ENCODE measurements at places on chromosomes 1 and 21.
A peak's percentile ranks its signal among the peaks of the same experiment; 100 is the strongest.

- no peak for DNase-seq
These were observed 82.2 kb upstream of the NFASC start for GRCh38 chr1:204788470-204788869.

GRCh38 chr1:55150880-55151588, 64.1 kb downstream of the USP24 start:
- DNase-seq, result no peak

DNA sequence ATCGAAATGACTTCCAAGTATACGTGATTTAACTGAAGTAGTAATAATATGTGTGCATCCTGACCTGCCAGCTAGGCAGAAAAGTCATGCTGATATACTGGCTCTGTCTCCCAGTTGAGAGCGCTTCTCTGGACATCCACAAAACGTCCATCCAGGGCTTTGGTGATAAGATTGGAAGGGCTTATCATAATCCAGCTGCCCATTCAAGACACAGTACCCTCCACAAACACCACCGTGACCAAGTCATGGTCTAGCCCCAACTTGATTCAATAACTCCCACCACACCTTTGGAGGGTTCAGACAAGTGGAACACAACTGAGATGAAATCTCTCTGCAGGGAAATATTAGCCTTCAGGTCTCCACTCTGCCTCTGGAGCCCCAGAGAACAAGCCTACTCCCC, 76.2 kb downstream of the CD46 start:
- no peak for DNase-seq

- no peak for DNase-seq
These were observed 23.9 kb downstream of the GPR161 start for GRCh38 chr1:168112673-168113305.

DNA sequence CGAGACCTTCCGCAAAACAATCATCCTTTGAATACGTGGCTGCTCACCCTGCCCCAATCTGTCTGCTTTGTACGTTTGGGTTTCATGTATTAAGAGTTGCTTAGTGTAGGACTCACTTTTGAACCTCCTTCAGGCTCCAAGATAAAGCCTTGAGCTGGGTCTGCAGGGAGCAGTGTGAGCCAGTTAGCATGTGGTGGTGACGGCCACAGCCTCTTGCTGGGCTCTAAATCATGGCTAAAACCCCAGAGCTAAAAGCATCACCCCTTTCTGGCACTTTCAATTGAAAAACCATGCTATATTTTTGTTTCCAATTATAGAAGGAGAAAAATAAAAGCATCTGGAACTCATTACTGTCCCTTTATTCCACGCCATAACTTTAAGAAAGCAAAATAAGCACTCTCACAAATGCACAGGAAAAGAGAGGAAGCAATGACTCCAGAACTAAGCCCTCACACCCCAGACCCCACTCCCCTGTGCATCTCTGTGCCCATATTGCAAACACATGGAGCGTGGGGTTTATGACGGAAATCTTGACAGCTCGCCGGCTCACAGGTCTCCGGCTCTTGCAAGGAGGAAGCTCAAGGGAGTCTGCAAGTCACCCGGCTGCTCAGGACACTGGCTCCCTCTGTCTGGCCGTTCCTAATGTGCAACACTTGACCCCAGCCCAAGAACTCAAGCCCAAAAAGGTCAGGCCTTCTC, 135.5 kb downstream of the MIS18A start:
- DNase-seq, result no peak

DNA sequence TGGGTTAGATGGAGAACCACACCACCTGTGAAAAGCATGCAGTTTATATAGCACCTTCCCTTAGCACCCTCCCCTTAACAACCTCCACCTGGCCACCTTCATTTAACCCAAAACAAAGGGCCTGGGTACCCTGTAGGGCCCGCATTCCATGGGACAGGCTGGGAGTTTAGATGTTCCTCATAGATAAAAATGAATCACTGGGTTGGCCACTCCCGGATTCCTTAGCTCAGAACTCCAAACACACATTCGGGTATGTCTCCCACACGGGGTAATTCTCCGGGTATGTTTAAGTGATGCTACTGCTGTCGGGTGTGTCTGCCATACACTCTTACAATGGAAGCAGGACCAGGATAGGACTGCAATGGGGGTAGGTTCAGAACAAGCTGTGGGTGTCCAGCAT, 43.9 kb upstream of the FOXO6 start:
- DNase-seq, result no peak

GRCh38 chr1:173648880-173649605, 13.9 kb downstream of the TEX50 start:
- no peak for DNase-seq

GRCh38 chr1:236865818-236866155, 70.7 kb downstream of the MTR start:
- no peak for DNase-seq

GRCh38 chr1:52305417-52306226, 60.4 kb downstream of the CC2D1B start:
- DNase-seq, result no peak

DNA sequence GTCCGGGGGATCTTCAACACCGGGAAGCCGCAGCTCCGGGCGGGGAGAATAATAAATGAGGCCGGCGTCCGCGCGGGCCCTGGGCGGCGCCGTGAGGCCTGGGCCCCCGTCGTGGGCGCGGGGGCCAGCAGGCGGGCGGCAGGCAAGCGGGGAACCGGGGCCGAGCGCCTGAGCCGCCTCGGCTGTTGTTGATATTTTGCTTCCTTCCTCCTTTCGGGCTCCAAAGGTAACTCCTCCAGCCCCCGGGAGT, at the start of gene MEF2D:
Gene MEF2D (minus strand): TSS at position 233 of the 250 bp plus-strand sequence. CDS start 17,483 bp downstream, outside the sequence.
- no peak for DNase-seq

- DNase-seq, result no peak
These were observed 6.1 kb downstream of the C1orf21 start for GRCh38 chr1:184392779-184393522.

- DNase-seq, result no peak
These were observed 600.8 kb upstream of the CXADR start for GRCh38 chr21:16912075-16912474.

DNA sequence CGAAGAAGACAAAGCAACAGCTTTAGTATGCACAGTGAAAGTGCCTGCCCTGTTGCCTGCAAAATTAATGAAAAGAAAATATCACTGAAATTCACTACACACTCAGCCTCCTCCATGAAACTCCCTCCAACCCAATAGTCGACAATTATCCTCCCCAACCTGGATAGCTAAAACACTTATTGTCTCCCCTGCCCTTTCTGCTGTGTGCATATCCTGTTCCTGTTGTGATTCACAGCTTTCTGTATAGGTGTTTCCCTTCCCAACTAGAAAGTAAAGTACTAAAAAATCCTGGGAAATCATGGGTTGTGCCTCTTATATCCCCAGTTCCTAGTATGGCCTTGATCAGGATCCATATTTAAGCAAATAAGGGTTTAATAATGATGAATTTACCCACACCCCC, 412.1 kb downstream of the LTN1 start:
- DNase-seq, result no peak

DNA sequence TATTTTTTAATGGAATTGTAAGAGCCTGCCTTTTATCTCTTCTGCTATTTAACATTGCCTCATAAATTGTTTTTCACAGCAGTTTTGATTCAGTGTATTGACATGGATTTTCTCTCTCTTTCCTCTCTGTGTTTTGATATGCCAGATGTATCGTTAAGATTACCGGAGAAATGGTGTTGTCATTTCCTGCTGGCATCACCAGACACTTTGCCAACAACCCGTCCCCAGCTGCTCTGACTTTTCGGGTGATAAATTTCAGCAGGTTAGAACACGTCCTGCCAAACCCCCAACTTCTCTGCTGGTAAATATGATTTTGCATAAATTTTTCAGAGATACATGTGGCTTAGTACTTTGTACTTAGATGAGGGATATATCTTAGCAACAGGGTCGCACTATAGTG, 23.1 kb upstream of the DYNLT5 start:
- DNase-seq, result no peak

DNA sequence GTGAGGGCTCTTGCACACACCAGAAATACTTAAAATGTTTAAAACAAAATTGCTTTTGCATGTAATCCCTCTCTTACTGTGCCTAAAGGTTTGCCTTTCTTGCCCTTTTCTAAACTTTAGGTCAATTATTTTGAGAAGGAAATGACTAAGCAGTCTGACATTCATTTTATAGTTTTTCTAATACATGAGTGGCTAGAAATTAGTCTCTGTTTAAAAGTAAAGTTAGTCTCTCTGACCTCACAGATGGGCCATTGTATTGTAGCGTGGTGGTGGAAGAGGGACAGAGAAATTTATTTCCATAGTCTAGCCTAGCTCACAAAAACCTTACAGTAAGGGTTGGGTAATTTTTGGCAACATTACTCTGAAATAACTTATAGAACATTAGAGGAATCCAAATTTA, 3.6 kb upstream of the COL11A1 start:
- DNase-seq, result no peak

DNA sequence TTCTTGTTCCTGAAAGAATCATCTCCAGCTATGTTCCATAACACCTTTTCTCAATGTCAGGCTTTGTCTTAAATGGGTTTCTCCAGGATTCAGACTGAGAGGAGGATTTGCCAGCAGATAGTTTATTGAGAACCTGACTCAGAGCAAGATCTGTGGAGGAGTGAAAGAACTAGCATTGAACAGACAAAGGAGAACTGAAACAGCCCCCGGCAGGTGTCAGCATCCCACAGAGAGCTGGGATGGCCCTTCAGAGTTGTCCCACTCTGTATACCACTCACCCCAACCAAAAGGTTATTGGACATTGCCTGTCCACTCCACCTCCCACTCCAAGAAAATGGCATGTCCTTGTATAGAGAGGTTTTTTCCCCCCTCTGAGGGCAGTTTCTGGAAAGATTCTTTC, 270.7 kb downstream of the PAPPA2 start:
- DNase-seq, result no peak

- no peak for DNase-seq
These were observed 397.4 kb downstream of the MATN1 start for GRCh38 chr1:30325999-30326398.

- no peak for DNase-seq
These were observed 5.4 kb downstream of the ZSWIM5 start for GRCh38 chr1:45200906-45201500.

- DNase-seq, result peak; percentile 37
These were observed 9.4 kb upstream of the FMO3 start for GRCh38 chr1:171081314-171081753.

- peak; percentile 73 for DNase-seq
These were observed 29.1 kb downstream of the TEX35 start for GRCh38 chr1:178541829-178542553.

DNA sequence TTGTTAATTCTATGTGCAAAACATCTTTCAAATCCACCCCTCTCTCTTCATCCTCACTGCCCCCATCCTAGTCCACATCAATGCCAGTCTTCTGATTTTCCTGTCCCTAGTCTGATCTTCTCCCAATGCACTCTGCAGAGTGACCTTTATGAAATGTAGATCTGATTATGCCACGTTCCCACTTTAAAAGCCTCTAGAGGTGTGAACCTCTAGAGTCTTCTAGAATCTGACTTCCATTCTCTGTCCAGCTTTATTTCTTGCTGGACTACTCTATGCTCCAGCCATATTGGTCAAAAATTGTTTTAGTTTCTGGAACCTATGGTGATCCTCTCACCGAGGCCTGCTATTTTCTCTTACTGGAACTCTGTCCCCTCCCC, 32.5 kb downstream of the ZNF648 start:
- DNase-seq, result no peak

DNA sequence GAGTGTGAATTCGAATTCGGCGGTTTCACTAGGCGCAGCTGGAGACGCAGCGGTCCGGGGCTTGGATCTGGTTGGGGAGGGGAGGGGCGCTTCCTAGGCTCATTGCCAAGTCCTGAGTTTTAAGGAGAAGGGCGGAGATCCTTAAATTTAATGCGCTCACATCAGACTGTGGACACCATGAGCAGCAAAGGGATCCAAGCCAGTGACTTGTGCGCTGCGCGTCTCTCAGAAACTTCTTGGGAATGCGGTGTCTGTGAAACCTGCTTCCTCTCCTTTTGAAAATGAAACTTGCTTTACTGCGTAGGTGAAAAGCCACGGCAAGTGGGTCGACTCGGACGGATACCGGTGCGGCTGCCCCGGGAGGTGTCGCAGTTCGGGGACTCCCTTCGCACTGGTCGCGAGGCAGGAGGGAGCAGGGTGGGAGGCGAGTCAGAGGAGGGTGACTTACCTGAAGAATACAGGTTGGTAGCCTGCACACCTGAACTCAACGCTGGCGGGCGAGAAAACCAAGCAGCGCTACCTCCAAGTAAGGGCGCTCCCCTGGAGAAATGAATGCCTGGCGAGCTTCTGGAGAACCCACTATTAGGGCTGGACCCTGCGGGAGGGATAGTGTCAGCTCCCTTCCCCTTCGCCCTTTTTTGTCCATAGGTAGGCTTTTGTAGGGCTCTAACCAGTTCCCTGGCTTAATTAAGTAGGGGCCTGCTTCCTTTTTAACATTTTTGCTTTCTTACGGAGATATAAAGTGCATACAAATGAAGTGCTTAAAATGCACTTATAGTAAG, 992 bp downstream of the TENT5C start:
- no peak for DNase-seq

DNA sequence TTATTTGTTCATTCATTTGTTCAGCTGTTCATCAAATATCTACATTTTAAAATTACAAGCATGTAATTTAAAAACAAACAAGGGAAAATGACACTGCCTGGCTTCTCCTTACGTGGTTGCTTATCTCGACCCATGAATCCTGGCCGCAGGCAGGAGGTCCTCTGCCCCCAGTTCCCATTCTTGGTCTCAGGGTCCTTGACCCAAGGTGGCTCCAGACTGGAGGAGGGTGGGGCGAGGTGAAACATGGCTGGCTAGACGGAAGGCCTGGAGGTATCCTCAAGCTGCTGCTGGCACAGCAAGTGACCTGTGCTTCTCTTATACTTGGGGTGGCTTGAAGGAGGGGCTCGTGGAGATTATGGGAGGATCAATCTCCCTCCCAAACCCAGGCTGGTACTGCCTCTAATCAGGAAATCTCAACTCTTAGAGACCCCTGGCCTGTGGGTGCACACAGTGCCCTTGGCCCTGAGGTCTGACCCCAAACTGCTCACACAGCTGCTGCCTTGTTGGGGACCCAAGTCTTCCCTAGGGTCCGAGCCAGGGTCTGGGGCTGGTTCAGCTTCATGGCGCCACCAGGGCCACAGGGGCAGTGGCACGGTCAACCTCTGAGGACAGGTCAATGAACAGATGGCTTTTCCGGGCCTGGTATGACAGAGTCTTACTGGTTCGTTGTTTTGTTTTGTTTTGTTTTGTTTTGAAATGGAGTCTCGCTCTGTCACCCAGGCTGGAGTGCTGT, 63.7 kb downstream of the SCCPDH start:
- DNase-seq, result peak; percentile 21

- no peak for DNase-seq
These were observed 318.8 kb upstream of the FAM78B start for GRCh38 chr1:166485620-166486019.

- no peak for DNase-seq
These were observed 34.5 kb downstream of the PARP1 start for GRCh38 chr1:226373376-226373775.
